ENCODE measurements at places on chromosomes 3 and 15. TPM values are rescaled to one million over a fixed set of nuclear protein-coding genes. Genes with fewer than 3 reads are reported as not detected.

DNA sequence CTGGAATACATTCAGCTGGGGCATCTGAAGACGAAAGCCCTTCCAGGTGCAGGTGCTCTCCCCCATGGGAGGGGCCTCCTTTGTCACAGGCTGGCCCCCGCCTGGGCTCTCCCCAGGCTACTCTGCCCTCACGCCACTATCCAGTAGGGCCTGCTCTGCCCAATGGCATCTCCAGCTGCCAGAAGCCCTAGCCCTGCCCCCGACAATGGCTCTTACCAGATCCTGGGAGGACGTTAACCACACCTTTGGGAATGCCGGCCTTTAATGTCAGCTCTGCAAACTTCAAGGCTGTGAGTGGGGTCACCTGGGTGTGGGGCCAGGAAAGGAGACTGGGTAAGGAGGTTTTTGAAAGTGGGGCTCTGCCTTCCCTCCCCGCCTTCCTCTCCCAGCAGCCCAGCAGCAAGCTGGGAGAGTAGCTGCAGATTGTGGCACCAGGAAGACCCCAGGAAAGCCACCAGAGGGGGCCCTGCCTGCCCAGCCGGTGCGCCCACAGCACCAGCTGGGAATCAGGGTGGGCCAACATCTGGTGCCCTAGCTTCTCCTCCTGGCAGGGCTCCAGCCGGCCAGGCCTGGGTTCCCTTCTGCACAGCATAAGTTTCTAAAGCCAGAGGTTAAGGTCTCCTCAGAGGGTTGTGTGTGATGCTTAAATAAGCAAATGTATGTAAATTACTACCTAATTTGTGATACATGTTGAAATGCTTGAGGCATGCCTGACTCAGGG, 40.4 kb upstream of the SLC41A3 start:
- no peak for DNase-seq

The CDHR4 gene
- not detected for total RNA-seq

DNA sequence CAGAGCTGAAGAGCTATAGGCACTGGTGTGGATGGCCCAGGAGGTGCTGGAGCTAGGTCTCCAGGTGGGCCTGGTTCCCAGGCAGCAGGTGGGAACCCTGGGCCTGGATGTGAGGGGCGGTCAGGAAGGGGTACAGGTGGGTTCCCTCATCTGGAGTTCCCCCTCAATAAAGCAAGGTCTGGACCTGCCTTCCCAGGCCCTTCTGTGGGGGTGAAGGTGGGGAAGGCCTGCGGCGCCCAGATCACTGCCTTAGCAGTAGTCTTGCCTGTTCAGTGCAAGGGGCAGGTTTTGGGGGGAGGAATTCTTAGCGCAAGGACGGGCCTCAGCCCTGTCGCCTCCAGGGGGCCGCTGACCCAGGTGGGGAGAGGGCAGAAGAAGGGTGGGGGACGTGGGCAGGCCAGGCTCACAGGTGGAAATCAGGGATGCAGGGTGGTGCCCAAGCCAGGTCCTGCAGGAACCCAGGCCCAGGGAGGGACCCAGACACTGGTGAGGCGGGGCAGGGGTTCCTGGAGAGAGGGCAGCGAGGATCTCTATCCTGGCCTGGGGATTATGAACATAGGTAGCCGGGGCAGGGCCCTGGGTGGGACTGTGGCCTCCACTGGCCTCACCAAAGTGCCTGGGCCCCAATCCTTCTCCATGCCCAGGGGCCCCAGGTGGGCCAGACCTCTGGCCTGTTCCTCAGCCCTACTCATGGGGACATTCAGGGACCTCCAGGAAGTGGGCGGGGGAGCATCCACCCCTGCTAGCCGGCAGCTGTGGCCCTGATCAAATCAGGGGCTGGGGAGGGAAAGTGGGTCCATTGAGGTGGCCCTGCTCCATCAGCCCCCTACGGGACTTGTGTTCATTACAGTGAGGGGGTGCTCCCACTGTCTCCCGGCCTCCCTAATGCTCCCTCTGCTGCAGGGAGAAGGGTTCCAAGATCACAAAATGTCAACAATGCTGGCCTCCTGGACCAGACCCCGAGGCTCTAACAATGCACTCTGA, 25.3 kb downstream of the HDAC11 start:
- no peak for DNase-seq

- DNase-seq = peak; percentile 9
Observed at GRCh38 chr15:57146506-57147201, 228.2 kb downstream of the TCF12 start.

GRCh38 chr3:101351829-101352228, 31.5 kb upstream of the IMPG2 start:
- DNase-seq = no peak

The PLSCR4 gene
- total RNA-seq = not detected

GRCh38 chr3:125146626-125147490, 65.7 kb downstream of the SLC12A8 start:
- no peak for DNase-seq

- DNase-seq = no peak
Observed at GRCh38 chr3:78569804-78570203, 1198.0 kb downstream of the ROBO1 start.

The FILIP1L gene
- 0.11 TPM for total RNA-seq

The TMC3 gene
- total RNA-seq = not detected

The RETNLB gene
- total RNA-seq = not detected

- no peak for DNase-seq
Observed at GRCh38 chr3:57833763-57834162, 77.7 kb downstream of the SLMAP start.

DNA sequence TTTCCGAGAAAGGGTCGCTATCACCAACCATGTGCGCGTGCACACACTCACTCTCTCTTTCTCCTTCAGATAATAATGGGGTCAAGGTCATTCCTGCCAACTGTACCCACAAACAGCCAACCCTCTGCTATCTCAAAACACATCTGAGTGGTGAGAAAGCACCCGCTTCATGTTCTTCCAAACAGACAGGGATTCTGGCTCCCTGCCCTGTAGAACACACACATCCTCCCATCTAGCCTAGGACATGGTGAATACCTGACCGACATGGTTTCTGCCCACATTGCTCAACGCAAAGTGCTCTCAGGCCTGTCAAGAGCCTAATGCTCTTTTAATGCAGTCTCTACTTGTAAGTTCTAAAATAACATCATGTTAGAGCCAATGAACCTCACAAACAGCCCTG, 302.2 kb downstream of the FOXP1 start:
- no peak for DNase-seq

DNA sequence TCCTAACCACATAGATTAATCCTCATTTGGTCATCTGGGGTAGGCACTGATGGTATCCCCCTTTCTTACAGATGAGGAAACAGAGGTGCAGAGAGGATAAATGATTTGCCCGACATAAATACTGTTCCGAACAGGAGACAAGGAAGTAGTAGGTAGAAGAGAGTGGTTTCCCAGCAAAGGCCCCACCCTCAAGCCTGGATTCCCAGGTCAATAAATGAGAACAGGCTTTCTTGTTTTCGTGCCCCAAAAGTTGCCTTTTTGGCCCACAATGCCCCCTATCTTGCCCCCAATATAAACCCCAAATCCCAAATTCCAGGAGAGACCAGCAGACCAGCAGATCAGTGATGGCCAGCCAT, 125.5 kb upstream of the PRR20G start:
- DNase-seq = no peak

The CCR8 gene
- total RNA-seq = 0.77 TPM

GRCh38 chr3:108134555-108134880, 43.7 kb upstream of the CD47 start:
- DNase-seq = no peak

The TRIM42 gene
- total RNA-seq = not detected

The IL16 gene
- total RNA-seq = 117 TPM

The EMC7 gene
- 46.7 TPM for total RNA-seq

The FBXO40 gene
- not detected for total RNA-seq

The C3orf70 gene
- total RNA-seq = not detected

The BLM gene
- total RNA-seq = 59.5 TPM

DNA sequence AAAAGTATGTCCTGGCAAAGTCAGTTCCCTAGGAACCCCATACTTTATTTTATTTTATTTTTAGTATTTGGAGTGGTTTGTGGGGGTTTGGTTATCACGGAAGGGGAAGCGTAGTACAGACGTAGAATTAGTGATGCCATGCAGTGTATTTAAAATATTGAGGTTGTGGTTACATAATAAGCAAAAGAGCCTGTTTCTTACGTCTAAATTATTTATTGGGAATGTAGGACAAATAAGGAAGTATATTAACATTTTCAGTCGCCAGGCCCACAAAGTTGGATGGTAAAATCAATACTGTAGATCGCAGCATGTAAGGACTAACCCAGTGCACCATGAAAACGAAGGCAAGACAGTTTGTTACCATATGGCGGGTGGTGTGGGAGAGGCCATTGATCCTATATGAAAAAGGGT, 558 bp downstream of the DTWD1 start:
- DNase-seq = no peak

GRCh38 chr15:78374436-78375393, 34.6 kb downstream of the CRABP1 start:
- DNase-seq = peak; percentile 34

The PPM1L gene
- 1.8 TPM for total RNA-seq

DNA sequence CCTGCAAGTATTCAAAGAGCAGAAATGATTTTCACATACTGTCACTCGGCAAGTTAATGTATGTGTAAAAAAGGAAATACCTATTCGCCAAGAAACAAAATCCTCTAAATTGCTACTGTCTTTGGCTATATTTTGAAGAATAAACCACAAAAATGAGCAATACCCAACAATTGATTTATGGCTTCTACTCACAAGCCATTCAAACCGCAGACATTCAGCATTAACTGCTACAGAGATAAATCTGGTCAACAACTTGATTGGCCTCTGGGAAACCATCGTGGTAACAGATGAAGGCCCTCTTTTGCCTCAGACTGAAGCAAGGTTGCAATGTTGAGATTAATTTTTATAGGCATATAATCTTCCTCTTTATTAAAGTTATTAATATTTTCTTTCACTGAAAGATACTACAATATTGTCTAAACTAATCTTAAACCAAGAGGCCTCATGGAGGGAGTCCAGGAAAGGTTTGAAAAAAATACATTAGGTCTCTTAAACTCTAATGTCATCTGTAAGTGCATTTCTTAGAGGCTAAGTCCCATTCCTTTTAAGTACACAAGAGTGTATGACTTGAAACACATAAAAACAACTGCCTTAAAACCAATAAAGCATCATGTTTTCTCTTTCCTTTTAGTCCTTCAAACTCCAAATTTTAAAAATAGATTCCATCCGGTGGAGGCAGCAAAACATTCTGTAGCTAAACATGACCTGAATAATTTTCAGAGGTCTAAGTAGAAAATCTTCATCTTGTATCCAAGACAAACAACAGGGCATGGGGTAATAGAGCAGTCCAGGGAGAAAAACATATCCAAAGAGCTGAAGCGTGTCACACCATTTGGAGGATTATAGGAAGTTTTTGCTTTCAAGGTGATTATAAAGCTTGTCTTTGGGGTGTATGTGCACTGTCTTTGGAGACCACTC, 162.4 kb upstream of the TGFBR2 start:
- DNase-seq = no peak

Measured in activated CD4-positive, alpha-beta T cell treated with anti-CD3 and anti-CD28 coated beads for 36 hours (primary cell).